ENCODE measurements at places on chromosomes 2 and 18. TPM values are rescaled to one million over a fixed set of nuclear protein-coding genes. Genes with fewer than 3 reads are reported as not detected.

Gene DSG4
- not detected for polyA plus RNA-seq

Gene RNF25
- 45.9 TPM for polyA plus RNA-seq

Gene DSEL
- polyA plus RNA-seq: 22.5 TPM

Gene MYL1
- polyA plus RNA-seq: not detected

DNA sequence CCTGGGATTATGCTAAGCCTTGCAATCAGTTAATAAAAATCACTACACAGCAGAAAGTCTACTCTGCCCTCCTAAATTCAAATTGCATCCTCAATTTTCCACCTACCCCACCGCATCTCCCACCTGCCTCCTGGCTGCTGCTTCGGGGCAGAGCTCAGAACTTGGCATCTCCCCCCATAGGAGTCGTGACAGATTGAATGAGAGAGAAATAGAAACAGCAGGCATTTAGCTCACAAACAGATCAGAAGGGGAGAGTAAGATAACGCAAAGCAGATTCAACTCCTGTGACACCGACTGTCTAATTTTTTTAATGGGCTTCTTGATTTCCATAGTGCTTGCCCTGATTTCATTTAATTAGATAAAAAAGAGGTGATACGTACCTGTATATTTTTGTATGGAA is 24.7 kb upstream of the LRRC30 start:
- DNase-seq: no peak

- DNase-seq: no peak
Measured at GRCh38 chr18:36381075-36381474, 83.6 kb downstream of the FHOD3 start.

DNA sequence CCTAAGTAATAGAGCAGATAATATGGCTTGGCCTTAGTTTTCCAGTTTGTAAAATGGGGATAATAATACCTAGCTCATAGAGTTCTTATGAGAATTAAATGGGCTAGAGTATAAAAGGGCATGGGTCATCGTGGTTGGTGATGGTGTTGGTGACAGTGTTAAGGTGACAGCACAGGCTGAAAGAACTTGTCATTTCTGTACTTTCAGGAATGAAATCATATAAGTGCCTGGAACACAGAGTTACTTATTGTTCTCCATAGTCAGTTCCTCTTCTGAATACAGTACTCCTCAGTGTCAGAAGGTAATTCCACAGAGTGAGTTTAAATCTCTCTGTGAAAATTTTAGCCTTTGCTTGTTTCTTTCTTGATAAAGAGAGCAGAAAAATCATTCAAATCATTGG is 42.4 kb downstream of the KIF5C start:
- DNase-seq: no peak

DNA sequence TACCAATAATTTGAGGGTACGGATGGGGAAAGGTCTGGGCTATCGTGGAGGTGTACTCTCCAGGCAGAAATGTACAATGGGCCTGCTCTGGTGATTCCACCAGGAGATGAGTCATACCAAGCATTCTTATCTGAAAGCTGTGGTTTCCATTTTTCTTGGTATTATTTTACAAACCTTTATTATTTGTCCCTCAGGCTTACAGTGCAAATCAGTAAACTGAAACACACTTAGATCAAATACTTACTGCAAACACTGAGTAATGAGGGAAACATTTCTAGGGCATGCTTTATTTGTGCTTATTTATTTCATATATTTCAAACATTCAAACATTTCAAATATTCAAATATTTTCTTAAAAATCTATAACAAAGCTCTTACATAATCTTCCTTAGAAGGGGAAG is 319.8 kb downstream of the RND3 start:
- no peak for DNase-seq

Gene CNTNAP5
- 0.11 TPM for polyA plus RNA-seq

Gene SLC39A6
- polyA plus RNA-seq: 76.6 TPM

GRCh38 chr18:68803356-68803755 is 5.5 kb downstream of the CCDC102B start:
- DNase-seq: peak; percentile 42

GRCh38 chr2:161166538-161167409 is 6.5 kb downstream of the TANK start:
- DNase-seq: no peak

All from renal pelvis (tissue), 12 donors.